Ovary (tissue), 10 donors: ENCODE measurements at places on chromosomes 5 and 9. TPM values are rescaled to one million over a fixed set of nuclear protein-coding genes. Genes with fewer than 3 reads are reported as not detected.

GRCh38 chr5:42035526-42035925 is 110.4 kb downstream of the FBXO4 start:
- no peak for DNase-seq
- H3K27me3 ChIP-seq: no peaks in the 10 kb centered on the region
- no peaks in the 10 kb centered on the region for H3K36me3 ChIP-seq
- H3K4me3 ChIP-seq: no peak overlapping the region

Gene SLC6A19
- not detected for total RNA-seq

- DNase-seq: no peak
- H3K27ac ChIP-seq: no peak overlapping the region
- no peaks in the 10 kb centered on the region for H3K36me3 ChIP-seq
- no peak overlapping the region for H3K4me3 ChIP-seq
- no peaks in the 10 kb centered on the region for H3K27me3 ChIP-seq
- H3K4me1 ChIP-seq: peaks cover 1% of the 10 kb centered on the region
Observed at GRCh38 chr5:56305001-56305950, 72.1 kb upstream of the ANKRD55 start.

DNA sequence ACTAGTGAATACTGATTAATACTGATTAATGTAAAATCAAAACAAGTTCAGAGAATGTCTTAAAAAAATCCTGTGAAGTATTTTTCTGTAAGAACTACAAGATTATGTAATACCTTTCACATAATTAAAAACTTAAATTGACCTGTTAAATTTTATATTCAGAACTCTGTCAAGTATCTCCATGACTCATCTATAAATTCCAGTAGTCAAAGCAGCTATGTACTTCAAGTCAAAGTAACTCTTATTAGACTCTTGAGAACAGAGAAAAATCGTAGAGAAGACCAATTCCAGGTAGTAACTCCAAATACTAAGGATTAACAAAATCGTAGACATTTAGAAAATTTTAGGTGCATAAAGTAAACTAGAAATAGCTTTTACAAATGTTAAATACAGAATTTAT is 77.1 kb downstream of the HOMER1 start:
- no peaks in the 10 kb centered on the region for H3K27me3 ChIP-seq
- H3K27ac ChIP-seq: no peak overlapping the region
- no peak for DNase-seq
- H3K4me1 ChIP-seq: no peaks in the 10 kb centered on the region

Gene IL5
- total RNA-seq: not detected

DNA sequence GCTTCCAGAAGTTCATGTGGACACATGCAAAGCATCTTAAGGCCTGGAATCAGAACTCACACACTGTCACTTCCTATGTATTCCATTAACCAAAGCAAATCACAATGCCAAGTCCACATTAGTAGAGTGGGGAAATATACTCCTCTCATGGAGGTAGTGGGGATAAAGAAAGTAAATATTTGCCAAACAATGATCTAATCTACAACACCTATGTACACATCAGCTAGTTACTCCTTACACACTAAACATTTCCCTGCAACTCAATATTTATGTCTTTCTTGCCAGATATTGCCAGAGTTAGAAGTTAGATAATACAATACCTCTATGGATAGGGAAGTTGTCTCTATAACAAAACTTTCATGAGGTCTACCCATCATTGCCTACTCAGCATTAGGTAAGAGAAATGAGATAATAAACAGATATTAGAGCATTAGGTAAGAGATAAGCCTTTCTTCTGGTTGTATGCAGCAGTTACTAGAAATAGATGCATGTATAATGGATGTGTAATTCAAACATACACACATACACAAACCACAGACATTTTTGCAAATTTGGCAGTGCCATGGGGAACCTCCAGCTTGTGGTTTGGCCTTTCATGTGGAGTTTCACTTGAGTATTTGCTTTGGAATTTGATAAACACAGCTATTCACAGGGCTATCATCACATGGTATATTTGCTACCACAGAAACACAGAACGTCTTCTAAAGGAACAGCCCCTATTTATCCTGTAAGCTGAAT is 196.5 kb downstream of the TLE1 start:
- no peak for DNase-seq
- no peaks in the 10 kb centered on the region for H3K4me1 ChIP-seq
- H3K4me3 ChIP-seq: no peak overlapping the region
- H3K36me3 ChIP-seq: no peaks in the 10 kb centered on the region

GRCh38 chr9:98403715-98404114 is 148.3 kb upstream of the TBC1D2 start:
- no peaks in the 10 kb centered on the region for H3K27me3 ChIP-seq
- DNase-seq: no peak
- no peaks in the 10 kb centered on the region for H3K36me3 ChIP-seq
- no peaks in the 10 kb centered on the region for H3K4me1 ChIP-seq

DNA sequence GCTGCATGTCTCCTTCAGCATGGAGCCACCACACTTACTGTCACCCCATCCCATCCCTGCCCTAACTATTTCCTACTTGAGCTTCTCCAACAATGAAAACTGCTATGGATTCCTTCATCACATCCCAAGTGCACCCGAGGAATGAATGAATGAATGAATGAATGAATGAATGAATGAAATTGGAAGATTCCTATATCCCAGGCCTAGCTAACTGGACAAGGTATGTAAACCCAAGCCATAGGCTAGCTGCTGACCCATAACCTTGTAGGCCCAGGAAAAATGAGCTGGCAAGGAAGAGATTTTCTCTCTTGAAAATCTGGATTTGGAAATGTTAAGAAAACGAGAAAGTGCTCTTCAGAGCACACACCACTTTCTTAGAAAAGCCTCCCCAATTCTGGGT is 97.4 kb downstream of the GABBR2 start:
- no peaks in the 10 kb centered on the region for H3K27me3 ChIP-seq
- no peak overlapping the region for H3K27ac ChIP-seq
- no peak for DNase-seq
- H3K4me1 ChIP-seq: no peaks in the 10 kb centered on the region

- no peaks in the 10 kb centered on the region for H3K36me3 ChIP-seq
- no peak overlapping the region for H3K4me3 ChIP-seq
- no peak overlapping the region for H3K27ac ChIP-seq
- DNase-seq: no peak
Observed at GRCh38 chr9:27065288-27065687, 43.7 kb upstream of the TEK start.

DNA sequence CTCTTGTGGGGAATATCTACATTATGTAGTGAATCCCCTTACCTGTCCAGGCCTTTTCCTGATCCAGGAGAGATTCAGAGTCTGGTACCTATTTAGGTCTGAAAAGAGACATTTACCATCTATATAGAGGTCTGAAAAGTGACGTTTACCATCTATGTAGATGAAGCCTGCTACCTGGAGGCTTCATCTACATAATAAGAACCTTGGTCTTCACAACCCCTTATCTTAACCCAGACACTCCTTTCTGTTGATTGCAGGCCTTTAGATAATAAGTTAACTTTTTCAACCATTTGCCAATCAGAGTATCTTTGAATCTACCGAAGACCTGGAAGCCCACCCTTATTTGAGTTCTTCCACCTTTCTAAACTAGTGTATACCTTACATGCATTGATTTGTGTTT is 113.0 kb upstream of the DMRT1 start:
- no peaks in the 10 kb centered on the region for H3K4me1 ChIP-seq
- no peak for DNase-seq
- H3K4me3 ChIP-seq: no peak overlapping the region
- H3K27me3 ChIP-seq: no peaks in the 10 kb centered on the region
- no peaks in the 10 kb centered on the region for H3K36me3 ChIP-seq

DNA sequence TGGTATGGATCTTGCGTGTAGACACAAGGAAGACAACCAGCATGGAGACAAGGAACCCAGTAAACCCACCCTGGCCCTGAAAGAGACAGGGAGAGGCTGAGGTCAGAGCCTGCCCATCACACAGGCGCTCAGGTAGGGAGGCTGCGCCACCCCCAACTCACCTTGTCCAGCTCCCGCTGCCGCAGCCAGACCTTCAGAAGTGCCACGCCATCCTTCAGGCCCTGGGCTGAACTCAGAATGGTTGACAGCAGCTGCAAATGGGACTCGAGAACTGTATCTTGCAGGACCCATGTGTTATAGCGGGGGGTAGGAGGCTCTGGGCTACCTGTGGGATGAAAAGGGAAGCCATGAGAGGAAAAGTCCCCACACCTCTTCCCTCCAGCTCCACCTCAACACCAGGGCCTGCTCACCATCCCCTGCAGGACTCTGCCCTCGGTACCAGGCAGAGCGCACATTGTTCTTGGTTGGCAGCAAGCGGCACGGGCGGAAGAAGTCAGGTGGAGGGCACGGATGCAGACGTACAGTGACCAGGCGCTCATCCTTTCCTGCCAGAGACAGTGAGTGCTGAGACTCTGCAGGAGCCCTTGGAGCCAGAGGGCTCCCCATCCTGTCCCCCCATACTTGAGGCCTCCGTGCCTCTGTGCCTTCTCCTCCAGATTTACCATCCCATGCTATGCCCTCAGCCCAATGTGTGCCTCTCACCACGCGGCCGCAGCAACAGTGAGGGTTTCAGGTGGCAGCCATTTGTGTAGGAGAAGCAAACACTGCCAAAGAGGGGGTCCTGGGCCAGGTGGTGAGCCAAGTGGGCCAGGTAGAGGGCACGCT is 4.7 kb downstream of the NOL6 start:
- peak; percentile 28 for DNase-seq
- H3K27ac ChIP-seq: no peak overlapping the region
- no peaks in the 10 kb centered on the region for H3K27me3 ChIP-seq
- no peak overlapping the region for H3K4me3 ChIP-seq
- peaks cover 7% of the 10 kb centered on the region for H3K4me1 ChIP-seq

Gene SV2C
- total RNA-seq: 0.18 TPM

Gene C5
- total RNA-seq: 4.1 TPM

- no peaks in the 10 kb centered on the region for H3K27me3 ChIP-seq
- no peak for DNase-seq
- H3K27ac ChIP-seq: no peak overlapping the region
Observed at GRCh38 chr5:97046270-97046982, 96.0 kb downstream of the LIX1 start.

GRCh38 chr5:63050916-63051315 is 472.3 kb downstream of the LRRC70 start:
- no peaks in the 10 kb centered on the region for H3K36me3 ChIP-seq
- DNase-seq: no peak
- H3K27me3 ChIP-seq: no peaks in the 10 kb centered on the region
- peaks cover 8% of the 10 kb centered on the region for H3K4me1 ChIP-seq

DNA sequence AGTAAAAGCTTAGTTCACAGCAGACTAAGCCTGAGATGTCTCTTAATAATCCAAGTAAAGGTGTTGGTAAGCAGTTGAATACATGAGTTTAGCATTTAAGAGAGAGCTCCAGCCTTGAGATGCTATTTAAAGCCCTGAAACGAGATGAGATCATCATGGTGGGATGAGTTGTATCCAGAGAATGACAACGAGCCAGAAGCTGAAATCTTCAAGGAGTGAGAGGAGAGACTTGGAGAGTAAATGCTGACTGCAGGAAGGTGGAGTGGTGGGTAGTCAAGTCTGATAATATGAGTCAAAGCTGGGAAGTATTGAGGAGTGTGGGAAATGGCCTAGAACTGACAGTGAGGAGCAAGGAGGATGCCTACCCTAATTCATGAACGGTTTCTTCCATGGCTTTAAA is 53.7 kb downstream of the PLAC8L1 start:
- H3K4me3 ChIP-seq: no peak overlapping the region
- no peak overlapping the region for H3K27ac ChIP-seq
- no peak for DNase-seq
- no peaks in the 10 kb centered on the region for H3K36me3 ChIP-seq
- H3K27me3 ChIP-seq: no peaks in the 10 kb centered on the region

DNA sequence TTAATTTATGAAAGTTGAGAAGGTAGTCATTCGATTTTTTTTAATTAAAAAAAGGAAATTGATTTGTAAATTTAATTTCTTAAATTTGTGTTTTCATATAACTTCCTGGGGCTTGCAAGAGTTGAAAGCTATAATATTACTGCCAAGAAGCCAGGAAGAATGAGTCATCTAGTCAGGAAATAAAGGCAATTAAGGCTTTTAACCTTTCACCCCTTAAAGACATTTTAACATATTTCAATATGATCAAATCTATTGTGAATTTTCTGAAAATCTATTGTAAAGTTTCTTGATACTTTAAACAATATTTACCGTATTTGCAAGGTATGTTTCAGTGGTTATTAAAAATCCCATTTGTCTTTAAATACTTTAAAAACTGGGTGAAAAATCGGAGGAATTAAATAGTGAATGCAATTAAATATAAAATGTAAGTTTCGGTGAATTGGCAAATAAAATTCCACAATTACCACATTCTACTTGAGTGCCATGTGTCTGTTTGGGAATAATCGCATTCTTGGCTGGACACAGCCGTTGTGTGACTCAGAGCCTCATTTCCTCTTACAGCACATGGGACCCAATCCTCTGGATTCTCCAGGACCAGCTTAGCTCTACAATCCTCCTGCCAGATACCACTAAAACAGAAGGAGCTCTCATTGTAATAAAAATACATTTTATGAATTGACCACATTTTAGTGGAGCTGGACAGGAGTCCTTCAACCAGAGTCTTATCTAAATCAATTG is 310.7 kb downstream of the HCN1 start:
- no peaks in the 10 kb centered on the region for H3K27me3 ChIP-seq
- H3K36me3 ChIP-seq: no peaks in the 10 kb centered on the region
- no peak overlapping the region for H3K27ac ChIP-seq
- DNase-seq: no peak
- H3K4me1 ChIP-seq: no peaks in the 10 kb centered on the region

DNA sequence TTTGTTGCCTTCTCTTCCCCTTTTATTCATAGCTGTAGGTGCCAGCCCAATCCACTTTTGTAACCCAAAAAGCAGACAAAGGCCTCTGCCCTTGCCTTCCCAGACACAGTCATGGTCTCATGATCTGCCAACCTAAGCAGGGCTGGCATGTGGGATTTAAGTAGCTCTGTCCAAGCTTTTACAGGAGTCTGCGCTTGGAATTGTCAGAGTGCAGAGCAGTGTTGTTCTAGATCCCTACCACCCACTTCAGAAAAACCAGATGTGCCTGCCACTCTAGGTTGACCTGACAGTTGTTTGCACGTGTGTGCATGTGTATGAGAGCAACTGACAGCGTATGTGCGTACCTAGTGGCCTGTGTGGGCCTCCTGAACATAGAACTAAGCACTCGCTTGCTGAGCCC is 87.8 kb upstream of the SPRY4 start:
- no peak overlapping the region for H3K27ac ChIP-seq
- no peaks in the 10 kb centered on the region for H3K4me1 ChIP-seq
- H3K4me3 ChIP-seq: no peak overlapping the region

Gene CD72
- total RNA-seq: 3.0 TPM

Gene RNF208
- 3.1 TPM for total RNA-seq
